Central memory CD4-positive, alpha-beta T cell (primary cell): ENCODE measurements at places on chromosomes 7 and 10.
A peak's percentile ranks its signal among the peaks of the same experiment; 100 is the strongest.

GRCh38 chr10:98353170-98353569 is 61.8 kb downstream of the PYROXD2 start:
- DNase-seq: no peak

DNA sequence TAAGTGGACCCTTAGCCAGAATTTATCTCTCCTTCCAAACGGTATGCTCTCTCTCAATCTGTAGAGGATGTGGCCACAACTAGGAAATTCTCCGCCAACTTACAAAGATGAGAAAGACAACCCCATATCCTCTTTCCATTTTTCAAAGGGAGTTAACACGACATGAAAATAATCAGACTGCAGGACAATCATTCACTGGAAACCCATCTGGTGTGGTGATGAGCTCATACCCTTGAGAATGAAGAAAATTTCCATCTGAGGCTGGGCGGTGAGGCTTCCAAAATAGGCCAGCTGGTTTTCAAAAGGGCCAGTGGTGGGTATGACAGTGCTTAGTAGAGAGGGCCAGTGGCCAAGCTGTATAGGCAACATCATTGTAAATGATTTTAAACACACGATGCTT is 369.6 kb downstream of the FRMD4A start:
- no peak for DNase-seq

- DNase-seq: no peak
Measured at GRCh38 chr10:112365014-112365432, 8.9 kb upstream of the ACSL5 start.

DNA sequence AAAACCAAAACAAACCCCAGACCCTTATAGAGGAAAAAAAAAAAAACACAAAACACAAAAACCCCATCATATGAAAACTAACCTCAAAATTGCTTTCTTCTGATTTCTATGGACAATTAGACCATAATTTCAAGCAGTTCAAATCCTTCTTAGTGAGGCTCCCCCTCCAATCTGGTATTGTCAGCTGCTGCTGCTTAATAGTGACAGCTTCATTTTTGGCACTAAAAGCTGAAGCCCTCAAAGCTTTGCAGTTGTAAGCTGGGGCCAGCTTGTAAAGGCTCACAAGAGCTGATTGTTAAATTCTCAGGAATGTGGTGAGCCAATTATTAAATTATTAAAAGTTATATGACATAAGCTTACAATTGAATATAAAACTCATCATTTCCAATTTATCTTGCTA is 21.9 kb downstream of the ATXN7L1 start:
- no peak for DNase-seq

GRCh38 chr10:1048349-1048731 is 579 bp downstream of the IDI1 start:
- DNase-seq: peak; percentile 73
